ENCODE measurements at places on chromosomes 12 and 14.

GRCh38 chr12:70648831-70649230 is 11.6 kb upstream of the PTPRB start:
- no peak for DNase-seq

- DNase-seq, result no peak
These were observed 26.9 kb downstream of the PPM1A start for GRCh38 chr14:60275932-60276331.

GRCh38 chr14:20799456-20799891 is 3.2 kb downstream of the RNASE1 start:
- no peak for DNase-seq

GRCh38 chr12:79309039-79309438 is 381.7 kb downstream of the PAWR start:
- no peak for DNase-seq

DNA sequence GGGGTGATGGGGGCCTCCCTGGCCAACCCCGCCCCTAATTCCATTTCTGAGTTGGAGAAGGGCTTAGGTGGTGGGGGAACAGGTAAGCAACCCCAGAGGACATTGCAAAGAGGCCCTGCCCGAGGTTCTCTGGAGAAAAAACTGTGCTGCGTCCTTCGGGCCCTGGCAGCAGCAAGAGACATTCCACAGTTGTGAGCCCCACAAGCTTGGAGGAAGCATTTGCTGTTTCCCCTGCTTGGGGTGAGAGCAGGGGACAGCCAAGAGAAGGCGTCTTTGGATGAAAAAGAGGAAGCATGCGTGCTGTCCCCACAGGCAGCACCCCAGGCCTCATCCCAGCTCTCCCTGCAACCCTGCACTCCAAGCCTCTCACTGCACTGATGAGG is 1.3 kb downstream of the BDKRB2 start:
- no peak for DNase-seq

- no peak for DNase-seq
These were observed 35.8 kb downstream of the ETV6 start for GRCh38 chr12:11685316-11685715.

GRCh38 chr12:5745251-5745888 is 199.7 kb downstream of the ANO2 start:
- no peak for DNase-seq

- DNase-seq, result no peak
These were observed 31.9 kb downstream of the CEP83 start for GRCh38 chr12:94427501-94428381.

DNA sequence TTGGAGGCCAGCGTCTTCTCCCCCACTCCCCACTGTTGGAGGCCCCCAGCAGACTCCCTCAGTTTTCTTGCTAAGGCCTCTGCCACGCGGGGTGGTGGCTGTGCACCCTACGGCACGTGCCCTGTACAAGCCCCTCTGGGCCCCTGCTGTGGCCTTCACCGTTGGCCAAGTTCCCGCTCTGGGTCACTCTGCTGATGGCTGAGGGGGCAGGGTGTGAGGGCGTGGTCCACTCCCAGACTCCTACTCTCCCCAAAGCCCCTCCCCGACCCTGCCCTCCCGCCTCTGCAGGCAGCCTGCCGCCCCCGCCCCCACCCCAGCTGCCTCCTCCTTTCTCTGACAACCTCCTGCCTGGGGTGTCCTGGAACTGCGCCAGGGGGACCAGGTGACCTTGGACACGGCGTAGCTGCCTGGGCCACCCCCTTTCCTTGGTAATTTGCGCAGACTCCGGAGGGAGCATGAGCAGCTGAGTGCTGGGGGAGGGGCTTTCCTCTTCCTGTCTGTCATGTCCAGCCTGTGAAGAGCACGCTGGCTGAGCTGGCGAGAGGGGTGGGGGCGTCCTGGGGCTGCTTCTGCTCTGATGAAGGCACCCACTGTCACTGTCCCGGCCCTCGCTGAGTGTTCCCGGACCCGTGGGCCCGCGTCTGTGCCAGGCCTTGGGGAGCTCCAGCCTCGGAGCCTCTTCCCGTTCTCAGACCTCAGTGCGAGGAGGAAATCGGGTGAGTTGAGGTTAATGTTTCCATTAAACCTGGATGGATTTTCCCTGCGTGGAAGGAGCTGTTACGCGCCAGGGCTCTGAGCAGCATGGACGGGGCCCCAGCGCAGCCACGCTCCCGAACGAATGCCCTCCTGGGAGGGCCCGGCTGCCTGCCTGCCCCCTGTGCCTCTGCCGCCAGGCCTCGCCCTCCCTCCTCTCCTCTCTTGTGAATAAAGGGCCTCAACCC is 85.0 kb downstream of the KIF26A start:
- no peak for DNase-seq

All from T follicular helper cell (primary cell).